ENCODE measurements at places on chromosomes 12 and 14.

GRCh38 chr12:120115692-120116440, 687 bp downstream of the RAB35 start:
- peak; percentile 34 for DNase-seq

DNA sequence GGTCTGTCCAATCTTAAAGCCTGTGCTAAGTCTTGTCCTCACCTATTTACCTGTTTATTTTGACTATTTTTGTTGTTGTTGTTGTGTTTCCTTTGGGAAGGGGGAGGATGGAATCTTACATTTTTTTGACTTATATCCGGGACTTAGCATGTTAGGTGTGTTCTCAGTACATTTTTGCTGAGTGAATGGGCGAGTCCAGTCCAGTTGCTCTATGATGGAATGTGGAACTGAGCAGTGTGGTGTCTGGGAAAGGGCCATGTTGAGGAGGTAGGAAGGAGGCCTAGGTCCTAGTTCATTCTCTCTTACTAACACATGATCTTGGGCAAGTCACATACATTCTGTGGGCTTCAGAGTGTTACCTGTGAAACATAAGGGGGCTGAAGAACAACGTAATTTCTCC, 80.9 kb upstream of the SLC38A2 start:
- DNase-seq, result no peak

GRCh38 chr12:19783547-19784444, 344.5 kb downstream of the AEBP2 start:
- no peak for DNase-seq

DNA sequence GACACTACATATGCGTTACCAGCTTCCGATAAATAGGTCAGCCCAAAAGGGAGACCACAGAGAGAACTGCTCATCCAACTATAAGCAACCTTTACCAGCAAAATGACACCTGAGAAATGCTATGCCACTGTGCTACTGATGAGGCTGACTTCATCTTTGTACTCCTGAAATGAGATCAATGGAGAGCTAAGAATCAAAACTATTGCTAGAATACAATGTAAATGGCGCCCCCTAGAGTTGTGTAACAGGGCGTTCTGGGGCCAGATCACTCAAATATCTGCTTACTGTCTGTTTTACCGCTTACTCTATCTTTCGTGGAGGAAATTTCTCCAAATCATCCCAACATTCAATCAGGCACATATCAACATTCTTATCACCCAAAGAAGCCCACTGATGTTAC, 4.6 kb downstream of the ZNF384 start:
- peak; percentile 44 for DNase-seq

GRCh38 chr12:76020731-76021672, 10.6 kb downstream of the PHLDA1 start:
- DNase-seq, result peak; percentile 98

- peak; percentile 12 for DNase-seq
Measured at GRCh38 chr12:12191008-12191407, 75.8 kb downstream of the LRP6 start.

GRCh38 chr12:59403259-59403932, 192.4 kb upstream of the SLC16A7 start:
- DNase-seq, result peak; percentile 70

GRCh38 chr12:34295366-34296142, 273.3 kb downstream of the ALG10 start:
- DNase-seq, result no peak

GRCh38 chr14:90400904-90401561, 4.2 kb downstream of the CALM1 start:
- no peak for DNase-seq

- no peak for DNase-seq
Measured at GRCh38 chr14:56210571-56210970, 92.4 kb downstream of the PELI2 start.

DNA sequence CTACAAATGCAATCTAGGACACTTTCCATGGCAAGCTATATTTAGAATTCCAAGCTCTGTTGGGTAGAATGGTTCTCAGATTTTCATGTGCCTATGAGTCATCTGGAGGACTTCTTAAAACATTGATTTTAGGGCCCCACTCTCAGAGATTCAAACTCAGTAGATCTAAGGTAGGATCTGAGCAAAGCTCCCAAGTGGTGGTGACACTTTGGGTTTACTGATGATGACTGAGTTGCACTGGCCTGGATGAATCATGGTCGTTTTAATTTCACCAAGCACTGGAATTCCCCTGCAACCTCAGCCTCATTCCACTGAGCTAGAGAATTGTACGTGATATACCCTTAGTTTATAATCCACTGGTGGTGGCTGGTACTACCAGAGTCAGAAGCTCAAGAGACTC, 86.5 kb downstream of the PPM1H start:
- peak; percentile 97 for DNase-seq

GRCh38 chr12:52228366-52228765, 4.7 kb upstream of the KRT7 start:
- DNase-seq, result peak; percentile 74
